Right lobe of liver (tissue), 6 donors: ENCODE measurements at places on chromosomes 7 and 10. TPM values are rescaled to one million over a fixed set of nuclear protein-coding genes. Genes with fewer than 3 reads are reported as not detected.

PFKFB3 gene
- total RNA-seq = 11.3 TPM

TRIM4 gene
- 17.8 TPM for total RNA-seq

DEPP1 gene
- 46.0 TPM for total RNA-seq

- DNase-seq = no peak
Measured at GRCh38 chr10:61688551-61689308, 26.0 kb downstream of the CABCOCO1 start.

DNA sequence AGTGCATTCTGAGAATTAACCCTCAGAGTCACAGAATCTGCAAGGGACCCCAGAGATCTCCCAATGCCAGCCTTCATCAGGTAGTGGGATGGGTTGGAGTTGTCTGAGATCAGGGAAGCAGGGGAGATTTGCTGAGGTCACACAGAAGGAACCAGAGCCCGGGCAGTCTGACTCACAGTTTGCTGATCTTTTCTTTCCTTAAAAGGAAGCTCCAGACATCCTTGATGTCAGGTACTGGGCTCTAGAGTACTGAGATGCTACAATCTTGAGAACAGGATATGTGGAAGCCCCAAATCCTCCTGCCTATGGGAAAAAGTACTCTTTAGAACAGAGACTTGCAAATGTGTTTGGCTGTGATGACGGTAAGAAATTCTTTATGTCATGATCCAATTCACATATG is 706 bp downstream of the TBATA start:
- no peak for DNase-seq

DNA sequence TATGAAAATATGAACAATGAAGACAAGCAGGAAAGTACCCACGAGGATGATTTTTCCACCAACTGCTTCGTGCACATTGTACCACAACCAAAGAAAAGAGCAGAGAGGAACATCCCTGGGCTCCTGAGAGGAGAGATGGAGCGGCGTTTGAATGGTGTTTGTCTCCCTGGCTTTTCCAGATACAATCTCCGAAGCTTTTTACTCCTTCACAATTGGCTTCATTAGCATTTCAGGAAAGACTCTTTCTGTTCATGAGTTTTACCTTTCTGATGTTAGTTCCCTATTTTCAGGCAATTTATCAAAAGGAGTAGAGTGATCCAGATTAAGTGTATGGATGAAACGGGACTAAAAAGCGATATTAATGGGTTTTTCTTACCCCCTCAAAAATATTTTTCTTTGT is 49.3 kb downstream of the LYZL2 start:
- no peak for DNase-seq

- peak; percentile 58 for DNase-seq
Measured at GRCh38 chr10:129030996-129031843, 435.8 kb upstream of the MGMT start.
